ENCODE measurements at places on chromosomes 16 and 17. TPM values are rescaled to one million over a fixed set of nuclear protein-coding genes. Genes with fewer than 3 reads are reported as not detected.
A peak's percentile ranks its signal among the peaks of the same experiment; 100 is the strongest.

- peak; percentile 87 for DNase-seq
Measured at GRCh38 chr17:50953831-50954601, 87.9 kb upstream of the TOB1 start.

DNA sequence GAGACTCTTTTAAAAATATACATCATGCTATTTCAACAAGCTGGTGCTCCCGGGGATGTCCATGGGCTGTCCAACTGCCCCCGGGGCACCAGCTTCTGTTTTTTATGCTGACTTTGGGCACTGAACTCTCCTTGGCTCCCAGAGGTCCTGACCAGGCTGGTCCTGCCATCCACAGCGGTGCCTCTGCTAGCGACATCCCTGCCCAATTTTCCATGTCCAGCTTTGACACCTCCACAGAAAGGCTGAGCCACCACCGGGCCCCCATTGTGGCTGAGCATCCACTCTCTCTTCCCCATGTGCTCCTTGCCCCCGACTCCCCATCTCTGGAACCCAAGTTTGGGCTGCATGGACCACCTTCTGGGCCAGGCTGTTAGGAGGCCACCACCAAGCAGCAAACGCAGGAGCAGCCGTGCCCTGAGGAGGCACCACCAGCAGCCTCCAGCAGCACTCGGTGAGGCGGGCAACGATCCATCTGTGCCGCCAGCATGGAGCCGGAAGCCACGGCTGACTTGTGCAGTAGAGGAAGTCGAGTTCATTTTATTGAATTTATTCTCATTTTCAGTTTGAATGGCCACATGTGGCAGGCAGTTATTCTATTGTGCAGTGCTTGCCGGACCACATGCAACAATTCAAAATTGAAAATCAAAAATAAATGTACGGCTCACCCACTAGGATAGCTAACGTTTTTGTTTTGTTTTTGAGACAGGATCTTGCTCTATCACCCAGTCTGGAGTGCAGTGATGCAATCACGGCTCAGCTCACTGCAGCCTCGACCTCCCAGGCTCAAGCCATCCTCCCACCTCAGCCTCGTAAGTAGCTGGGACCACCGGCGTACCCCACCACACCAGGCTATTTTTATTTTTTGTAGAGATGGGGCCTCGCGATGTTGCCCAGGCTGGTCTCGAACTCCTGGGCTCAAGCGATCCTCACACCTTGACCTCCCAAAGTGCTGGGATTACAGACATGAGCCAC lies 2.8 kb upstream of the MEAK7 start:
- DNase-seq: no peak

GRCh38 chr16:84562174-84562815 lies 55.6 kb downstream of the COTL1 start:
- DNase-seq: no peak

The TP53TG3B gene
- total RNA-seq: not detected

The PIPOX gene
- 2.8 TPM for total RNA-seq

The CACNG3 gene
- total RNA-seq: not detected

The SERPINF2 gene
- 7.1 TPM for total RNA-seq

DNA sequence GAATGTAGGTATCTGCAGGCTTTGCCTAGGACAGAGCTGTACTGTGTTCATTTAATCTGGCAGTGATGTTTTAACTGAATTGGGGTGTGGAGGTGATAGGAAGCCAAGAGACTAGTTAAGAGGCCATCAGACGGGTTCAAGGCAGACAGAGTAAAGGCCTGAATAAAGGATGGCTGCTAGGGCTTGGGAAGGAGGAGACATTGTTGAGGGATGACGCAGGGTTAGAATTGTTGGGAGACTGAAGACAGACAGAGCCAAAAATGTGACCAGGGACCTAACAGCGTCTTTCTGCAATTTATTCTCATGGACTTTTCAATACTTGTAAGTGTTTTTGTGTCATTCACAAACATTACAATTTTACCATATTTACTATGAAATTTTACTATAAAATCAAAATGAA lies 48.6 kb upstream of the MYH10 start:
- DNase-seq: no peak

GRCh38 chr17:4607773-4608187 lies 23.5 kb downstream of the SMTNL2 start:
- DNase-seq: peak; percentile 70

DNA sequence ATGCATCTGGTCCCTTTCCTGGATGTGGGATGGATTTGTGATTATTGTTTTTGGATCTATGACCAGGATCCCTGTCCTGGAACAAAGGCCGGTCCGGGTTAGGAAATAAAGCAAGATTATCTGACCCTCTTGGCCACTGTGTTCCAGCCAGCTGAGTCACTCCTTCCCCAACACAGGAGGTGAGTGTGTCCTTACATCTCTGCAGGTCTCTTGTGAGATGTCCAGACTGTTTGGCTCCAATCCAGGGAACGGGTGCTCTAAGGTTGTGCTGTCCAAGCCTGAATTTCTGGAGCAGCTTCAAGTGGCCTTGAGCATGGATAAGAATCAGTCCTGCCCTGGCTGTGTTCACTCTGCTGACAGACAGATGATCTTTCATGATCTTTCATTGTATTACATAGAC lies 136.5 kb upstream of the CCL2 start:
- DNase-seq: no peak

- DNase-seq: no peak
Measured at GRCh38 chr16:21033704-21034103, 116.9 kb downstream of the DNAH3 start.

- DNase-seq: no peak
Measured at GRCh38 chr16:23486480-23486879, 23.8 kb downstream of the GGA2 start.

The NOTUM gene
- 4.0 TPM for total RNA-seq

The SCGB1C2 gene
- not detected for total RNA-seq

The PRSS21 gene
- total RNA-seq: 1.3 TPM

The KCNAB3 gene
- total RNA-seq: 7.9 TPM

- DNase-seq: no peak
Measured at GRCh38 chr17:4604111-4604644, 19.8 kb downstream of the SMTNL2 start.

DNA sequence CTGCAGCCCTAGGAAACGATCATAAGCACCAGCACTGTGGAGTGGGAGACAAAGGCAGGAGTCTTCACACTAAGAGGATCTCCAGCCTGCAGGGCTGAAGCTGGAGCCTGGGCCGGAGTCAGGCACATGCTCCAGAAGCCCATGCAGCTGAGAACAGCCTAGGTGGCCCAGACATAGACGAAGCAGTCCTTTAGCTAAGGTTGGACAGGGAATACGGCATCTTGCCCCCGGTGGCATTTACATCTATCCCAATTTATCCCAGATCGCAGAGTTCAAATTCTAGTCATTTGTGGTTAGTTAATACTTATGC lies 13.9 kb downstream of the TSPOAP1 start:
- DNase-seq: no peak

The PLA2G10 gene
- 1.4 TPM for total RNA-seq

DNA sequence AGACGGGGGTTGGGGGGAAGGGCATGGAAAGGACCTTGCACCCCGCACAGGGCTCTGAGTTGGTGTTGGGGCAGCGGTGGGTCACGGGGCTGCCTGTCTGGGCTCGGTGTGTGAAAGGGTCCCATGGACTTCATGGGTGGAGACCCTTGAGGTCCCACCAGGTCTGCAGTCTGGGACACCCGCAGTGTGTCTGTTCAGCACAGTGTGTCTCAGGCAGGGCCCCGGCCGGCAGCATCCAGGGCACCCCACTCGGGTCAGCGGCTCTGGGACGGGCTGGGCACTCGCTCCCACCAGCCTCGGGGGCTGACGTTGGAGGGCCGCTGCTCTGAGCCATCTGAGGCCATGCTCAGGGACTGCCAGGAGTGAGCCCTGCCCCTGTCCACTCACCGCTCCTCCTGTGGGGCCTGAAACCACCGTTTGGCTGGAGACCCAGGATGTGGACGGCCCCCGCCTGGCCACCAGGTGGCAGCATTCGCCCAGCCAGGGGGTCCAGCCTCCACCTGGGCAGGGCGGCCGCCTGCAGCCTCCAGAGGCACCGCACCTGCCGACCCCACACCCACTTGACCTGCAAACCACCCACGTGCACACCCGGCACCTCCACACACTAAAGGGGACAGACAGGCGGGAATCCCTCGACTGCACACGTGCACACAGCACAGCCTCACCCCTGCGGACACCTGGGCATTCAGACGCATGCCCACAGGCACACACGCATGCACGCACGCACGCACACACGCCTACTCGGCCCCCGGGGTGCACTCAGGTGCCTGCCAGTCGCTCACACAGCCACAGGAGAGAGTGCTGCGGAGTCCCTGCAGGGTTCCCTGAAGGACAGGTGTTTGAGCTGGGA lies 10.1 kb upstream of the ZFPM1 start:
- peak; percentile 77 for DNase-seq

The KRT40 gene
- not detected for total RNA-seq

DNA sequence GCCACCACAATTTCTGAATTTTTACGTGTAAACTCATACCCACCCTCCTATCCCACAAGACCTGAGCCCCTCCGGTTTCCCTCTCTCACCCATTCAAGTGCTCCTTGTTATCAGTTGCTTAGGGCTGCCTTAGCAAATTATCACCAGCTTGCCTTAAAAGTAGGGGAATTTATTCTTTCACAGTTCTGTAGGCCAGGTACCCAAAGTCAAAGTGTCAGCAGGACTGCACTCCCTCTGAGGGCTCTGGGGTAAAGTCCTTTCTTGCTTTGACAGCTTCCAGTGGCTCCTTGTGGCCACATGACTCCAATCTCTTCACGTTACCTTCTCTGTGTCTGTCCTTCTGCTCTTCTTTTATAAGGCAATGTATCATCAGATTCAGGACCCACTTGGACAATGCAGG lies 7.9 kb upstream of the TMEM220 start:
- peak; percentile 17 for DNase-seq

DNA sequence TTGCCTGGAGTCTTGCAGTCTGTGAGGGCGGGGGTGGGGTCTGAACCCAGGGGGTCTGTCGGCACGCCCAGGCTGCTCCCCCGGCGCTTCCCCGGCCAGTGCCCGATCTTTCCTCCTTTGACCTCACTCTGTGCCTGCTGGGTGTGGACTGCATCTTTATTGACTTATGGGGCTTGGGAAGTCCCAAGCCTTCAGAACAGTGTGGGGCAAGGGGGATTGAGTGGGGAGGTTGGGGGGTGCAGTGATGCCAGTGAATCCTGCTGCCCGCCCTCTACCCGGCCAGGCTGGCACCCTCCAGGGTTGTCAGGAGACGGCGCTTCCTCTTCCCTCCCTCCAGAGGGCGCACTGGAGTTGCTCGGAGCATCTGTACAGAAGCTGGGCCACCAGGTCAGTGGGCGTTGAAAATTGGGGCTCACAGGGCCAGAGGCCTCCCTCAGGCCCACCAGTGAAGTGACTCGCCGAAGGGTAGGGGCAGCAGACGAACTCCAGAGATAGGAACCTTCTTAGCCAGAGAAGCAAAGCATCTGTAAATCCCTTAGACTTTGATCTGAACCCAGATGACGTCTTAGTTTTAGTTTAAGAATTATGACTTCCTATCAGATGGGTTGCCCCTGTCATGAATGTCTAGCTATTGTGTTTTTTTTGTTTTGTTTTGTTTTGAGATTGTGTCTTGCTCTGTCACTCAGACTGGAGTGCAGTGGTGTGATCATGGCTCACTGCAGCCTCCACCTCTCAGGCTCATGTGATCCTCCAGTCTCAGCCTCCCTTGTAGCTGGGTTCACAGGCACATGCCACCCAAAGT lies 184.8 kb upstream of the CIBAR2 start:
- no peak for DNase-seq

DNA sequence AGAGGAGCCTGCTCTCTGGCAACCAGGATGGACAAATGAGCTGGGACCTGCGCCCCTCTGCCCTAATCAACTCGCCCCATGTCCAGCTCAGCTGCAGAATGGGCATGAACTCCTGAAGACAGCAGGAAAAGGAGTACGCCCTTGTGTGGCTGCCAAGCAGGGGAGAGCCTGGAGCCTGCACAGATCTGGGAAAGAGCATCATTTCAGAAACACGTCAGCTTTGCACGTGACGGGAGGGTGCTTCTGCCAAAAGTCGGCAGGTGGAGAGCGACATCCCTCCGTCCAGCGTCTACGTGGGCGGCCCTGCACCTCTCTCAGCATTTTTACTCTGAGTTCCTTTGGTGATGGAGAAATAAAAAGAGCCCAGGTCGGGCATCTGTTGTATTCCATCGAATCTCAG lies 18.5 kb downstream of the NME3 start:
- no peak for DNase-seq

The STX1B gene
- 1.6 TPM for total RNA-seq

The SETD1A gene
- 19.6 TPM for total RNA-seq

The RUNDC3A gene
- 1.3 TPM for total RNA-seq

The DHRS7C gene
- total RNA-seq: not detected

DNA sequence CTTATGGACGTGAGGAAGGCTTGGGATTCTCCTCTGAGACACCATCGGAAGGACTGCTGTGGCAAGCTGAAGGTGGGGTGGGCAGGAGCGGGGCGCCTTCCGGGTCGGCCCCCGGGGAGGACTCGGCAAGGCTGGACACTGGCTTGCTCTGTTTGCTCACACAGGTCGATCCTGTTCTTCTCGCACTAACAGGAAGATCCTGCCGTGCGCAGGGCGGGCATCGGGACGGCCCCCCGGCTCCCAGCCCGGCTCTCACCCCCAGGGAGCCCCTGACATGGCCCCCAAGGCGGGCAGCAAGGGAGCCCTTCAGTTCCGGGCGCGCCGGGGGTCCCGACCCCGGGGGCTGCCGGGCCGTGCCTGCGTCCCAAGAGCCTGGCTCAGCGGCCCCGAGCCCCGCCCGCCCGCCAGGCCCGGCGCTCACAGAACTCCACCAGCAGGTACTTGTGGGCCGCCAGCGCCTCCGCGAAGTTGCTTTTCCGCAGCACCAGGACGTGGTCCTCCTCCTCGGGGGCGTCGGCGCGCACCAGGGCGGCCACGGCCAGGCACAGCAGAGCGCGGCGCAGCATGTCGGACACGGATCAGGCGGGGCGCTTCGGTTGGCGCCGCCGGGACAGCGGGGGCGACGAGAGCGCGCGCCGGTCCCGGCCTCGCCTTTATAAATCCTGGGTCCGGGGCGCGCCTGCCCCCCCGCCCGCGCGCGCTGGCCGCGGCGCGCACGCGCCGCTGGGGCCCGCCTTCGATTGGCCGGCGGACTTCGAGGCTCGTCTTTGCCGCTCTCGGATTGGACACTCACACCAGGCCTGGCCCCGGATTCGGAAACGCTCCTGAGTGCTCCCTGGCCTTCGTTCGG lies at the start of gene P4HB:
Gene P4HB, minus strand, starts transcription at position 630 of the 850 bp plus-strand sequence. Its CDS starts 64 bp downstream, at position 566.
- DNase-seq: no peak

The TEKT5 gene
- 8.0 TPM for total RNA-seq

The B9D1 gene
- 22.7 TPM for total RNA-seq

The NEUROD2 gene
- total RNA-seq: not detected

The AXIN2 gene
- total RNA-seq: 11.8 TPM

- peak; percentile 48 for DNase-seq
Measured at GRCh38 chr17:44502598-44503146, 534 bp downstream of the GPATCH8 start.

- DNase-seq: no peak
Measured at GRCh38 chr17:51120357-51120738, 320 bp downstream of the SPAG9 start.

- no peak for DNase-seq
Measured at GRCh38 chr17:70369391-70369790, 200.1 kb downstream of the KCNJ2 start.

The EPX gene
- total RNA-seq: not detected

GRCh38 chr16:72788269-72788809 lies 259.6 kb downstream of the ZFHX3 start:
- DNase-seq: no peak

GRCh38 chr17:38658741-38659345 lies 15.9 kb downstream of the EPOP start:
- no peak for DNase-seq

The PPM1E gene
- 0.39 TPM for total RNA-seq

GRCh38 chr16:17299790-17300189 lies 171.0 kb downstream of the XYLT1 start:
- no peak for DNase-seq

Measured in ureter (tissue), 1 donor.